ENCODE measurements at places on chromosomes 5 and 9.

GRCh38 chr5:144017631-144018030 is 152.8 kb downstream of the YIPF5 start:
- DNase-seq = peak; percentile 67

- DNase-seq = no peak
Observed at GRCh38 chr9:1492156-1492555, 442.0 kb downstream of the DMRT2 start.

- DNase-seq = no peak
Observed at GRCh38 chr5:135030123-135030955, 3.7 kb downstream of the PITX1 start.

DNA sequence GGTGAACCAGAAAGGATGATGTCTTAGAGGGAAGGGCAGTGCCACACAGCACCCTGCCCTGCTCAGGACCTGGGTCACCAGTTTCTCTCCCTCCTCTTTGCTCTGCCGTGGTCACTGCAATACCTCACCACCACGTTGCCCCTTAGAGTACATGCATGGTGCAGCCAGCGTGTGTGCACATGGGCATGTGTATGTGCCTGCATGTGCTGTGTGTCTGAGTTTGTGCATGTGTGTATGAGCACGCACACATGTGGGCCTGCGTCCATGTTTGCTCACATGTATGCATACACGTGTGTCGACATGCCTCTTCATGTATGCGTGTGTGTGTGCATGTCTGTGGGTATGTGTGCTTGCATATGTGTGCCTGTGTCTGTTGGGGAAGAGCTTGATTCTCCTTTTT is 41.5 kb upstream of the SEMA4D start:
- no peak for DNase-seq

GRCh38 chr5:75049456-75050351 is 2.7 kb downstream of the GCNT4 start:
- DNase-seq = peak; percentile 65

DNA sequence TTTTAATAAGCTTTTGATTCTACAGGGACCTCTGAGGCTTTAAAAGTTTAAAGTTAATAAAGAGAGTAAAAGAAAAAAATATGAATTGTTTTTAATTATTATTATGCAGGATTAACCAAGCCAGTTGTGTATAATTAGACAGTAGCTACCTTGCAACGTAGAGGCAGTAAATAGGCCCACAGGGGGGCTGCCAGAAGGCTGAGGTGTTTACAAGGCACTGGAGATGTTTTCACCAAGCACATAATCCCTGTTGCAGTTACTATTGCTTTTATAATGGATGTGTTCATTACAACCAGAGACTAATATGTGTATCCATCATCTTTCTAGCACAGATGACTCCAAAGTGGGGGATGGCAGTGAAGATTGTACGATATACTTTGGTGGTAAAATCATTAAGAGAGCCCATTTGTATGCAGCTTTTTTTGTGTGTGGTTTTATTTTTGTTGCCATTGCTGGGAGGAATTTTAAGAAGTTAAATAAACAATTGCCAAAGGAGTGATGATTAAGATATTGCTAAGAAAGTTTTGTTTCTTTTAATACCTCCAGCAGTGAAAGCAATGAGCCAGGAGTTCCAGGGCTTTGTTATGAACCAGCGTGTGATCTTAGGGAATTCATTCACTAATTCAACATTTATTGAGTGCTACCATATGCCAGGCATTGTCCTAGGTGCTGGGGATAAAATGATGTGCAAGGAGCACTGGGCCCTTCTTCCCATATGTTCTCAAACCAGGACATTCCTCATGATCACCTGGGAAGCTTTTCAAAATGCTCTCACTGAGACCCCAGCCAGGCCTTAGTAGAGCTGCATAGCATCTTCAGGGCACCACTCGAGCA is 138.7 kb upstream of the EFNA5 start:
- peak; percentile 13 for DNase-seq

DNA sequence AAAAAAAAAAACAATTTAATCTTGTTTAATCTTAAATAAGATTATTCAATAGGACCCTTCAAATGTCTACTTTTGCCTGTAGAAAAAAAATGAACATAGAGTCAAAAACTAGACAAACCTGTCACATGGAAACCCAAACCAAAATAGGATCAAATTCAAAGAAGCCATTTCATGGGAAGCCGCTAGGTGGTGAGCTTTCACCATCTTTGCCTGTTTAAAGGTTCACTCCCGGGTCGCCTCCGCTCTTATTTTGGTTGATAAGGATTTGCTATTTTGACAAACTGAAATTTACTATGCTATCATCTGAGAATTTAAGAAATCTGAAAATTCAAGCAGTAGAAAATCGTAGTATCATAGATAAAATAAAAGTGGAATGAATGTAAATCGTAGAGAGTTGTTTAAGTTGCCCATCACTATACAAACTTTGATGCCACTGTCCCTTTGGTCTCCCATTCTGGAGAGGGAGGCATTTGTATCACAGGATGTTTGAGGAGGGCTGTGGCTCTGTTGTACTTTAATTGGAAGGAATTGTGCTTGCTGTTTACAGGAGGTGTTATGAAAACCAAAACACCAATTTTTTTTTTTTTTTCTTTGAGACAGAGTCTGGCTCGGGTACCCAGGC is 43.5 kb upstream of the DNAH5 start:
- peak; percentile 73 for DNase-seq

DNA sequence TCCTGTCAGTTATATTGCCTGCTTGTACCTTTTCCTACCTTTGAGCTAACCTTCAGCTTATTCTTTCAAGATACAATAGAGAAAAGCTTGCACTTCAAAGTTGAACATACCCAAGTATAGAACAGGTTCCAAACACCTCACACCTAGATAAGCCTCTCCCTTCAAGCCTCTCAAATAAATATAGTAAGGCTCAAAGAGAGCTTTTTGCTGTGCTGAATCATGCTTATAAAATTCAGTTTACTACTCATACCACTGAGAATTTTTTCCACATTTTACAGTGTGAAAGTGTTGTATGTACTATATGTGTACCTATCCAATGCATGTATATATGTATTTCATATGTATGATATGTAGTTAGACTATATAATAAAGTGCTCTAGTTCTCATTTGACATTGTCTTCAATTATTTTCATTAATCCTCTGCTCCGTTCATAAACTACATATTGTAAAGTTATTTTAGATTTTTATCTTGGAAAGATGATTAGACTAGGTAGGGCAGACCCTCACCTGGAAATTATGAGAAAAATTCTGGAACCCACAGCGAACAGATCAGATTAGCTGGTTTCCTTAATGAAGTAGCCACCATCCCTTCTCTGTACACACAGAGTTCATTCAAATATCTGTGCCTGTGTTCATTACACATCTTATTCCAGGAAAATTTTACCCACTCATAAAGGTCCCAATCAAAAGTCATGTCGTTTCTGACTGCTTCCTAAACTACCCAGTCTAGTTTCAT is 149.2 kb upstream of the RGMB start:
- no peak for DNase-seq
